Astrocyte (in vitro differentiated cells and primary cell): ENCODE measurements at places on chromosomes 3 and 15. TPM values are rescaled to one million over a fixed set of nuclear protein-coding genes. Genes with fewer than 3 reads are reported as not detected.

GRCh38 chr15:56469483-56469882, 4.5 kb upstream of the MNS1 start:
- DNase-seq = no peak

The MYL3 gene
- 0.43 and 0.89 TPM in 2 replicates for total RNA-seq

DNA sequence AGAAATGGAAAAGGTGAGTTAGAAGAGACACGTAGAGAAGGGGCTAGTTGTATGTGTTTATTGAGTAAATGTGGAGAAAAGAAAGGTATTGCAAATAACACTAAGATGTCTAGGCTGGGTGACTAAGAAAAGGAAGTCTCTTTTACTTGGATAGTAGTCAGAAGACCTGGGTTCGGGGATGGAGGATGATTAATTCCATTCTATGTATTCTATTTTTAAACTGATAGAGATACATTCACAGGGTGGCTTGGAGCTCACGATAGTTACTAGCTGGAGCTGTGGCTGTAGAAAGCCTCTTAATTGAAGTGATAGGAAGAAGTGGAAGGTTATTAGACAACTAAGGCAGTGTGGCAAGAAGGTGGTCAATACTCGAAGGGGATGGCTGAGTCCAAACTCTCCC, 65.9 kb upstream of the TNIK start:
- peak; percentile 59 for DNase-seq

- no peak for DNase-seq
Observed at GRCh38 chr15:71899674-71900073, 89.3 kb downstream of the NR2E3 start.

- peak; percentile 5 for DNase-seq
Observed at GRCh38 chr15:36294359-36294758, 285.1 kb upstream of the CDIN1 start.

The PTPRG gene
- 37.8 and 39.6 TPM in 2 replicates for total RNA-seq

DNA sequence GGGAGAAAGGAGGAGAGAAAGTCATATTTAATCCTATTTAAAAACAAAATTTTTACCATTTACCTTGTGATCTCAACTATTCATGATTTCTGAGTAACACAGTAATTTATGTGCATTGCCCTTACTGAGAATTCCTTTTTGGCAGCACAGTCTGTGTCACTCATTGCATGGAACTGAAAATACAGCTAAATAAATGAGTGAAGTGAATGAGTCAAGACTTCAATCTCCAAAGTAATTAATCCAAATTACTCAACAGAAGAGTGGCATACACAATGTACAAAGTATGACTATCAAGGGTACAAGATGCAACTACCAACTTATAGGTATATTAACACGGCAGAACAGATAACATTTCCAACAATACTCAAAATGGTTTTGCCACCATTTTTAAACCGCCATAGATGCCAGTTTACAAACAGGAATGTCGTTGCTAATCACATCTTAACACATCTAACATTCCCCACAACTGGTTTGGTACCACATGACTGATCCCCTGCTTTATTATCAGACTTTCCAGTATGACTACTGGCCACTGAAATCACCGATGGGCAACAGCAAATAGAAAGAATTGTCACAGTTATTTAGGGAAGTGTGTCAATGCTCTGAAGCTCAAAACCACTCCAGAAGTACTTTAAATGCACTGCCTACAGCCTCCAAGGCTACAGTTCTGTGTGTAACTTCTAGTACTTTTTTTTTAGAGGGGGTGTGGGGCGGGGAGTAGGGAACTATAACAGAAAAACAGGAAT, 410.4 kb downstream of the SHQ1 start:
- DNase-seq = no peak

DNA sequence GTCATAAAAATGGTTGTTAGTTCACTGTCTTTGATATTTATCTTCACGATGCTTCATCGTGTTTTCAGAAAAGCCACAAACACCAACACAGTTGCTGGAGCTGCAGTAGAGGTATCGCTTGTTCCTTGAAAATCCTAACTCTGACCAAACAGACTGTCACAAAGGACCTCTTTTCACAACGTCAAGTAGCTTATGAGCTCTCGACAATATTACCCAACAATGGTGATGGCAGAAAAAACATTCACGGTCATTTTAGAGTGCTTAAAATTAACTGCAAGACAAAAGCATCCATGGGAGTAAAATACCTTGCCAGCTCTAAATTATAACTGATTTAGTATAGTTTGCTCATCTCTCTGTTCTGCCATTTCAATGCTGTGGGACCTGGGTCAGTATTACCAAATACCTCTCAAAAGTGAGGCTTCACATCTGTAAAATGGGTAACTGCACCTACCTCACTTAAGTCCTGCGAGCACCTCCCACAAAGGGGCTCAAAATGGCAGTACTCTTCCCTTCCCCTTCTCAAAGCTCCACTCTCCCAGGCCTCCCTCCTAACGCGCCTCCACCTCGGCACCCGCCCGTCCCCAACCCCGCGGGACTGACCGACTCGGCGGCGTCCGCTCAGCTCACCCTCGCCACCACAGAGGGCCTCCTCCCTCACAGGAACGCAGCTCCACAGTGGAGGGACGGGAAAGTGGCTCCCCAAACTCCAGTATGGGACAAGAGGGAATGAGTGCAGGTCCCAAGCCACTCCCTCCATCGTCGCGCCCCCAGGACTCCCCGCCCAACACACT, 546 bp downstream of the TRIM59 start:
- peak; percentile 27 for DNase-seq

The CFAP100 gene
- total RNA-seq = not detected in 2 replicates

- no peak for DNase-seq
Observed at GRCh38 chr3:33130144-33130543, 16.3 kb downstream of the CRTAP start.

The DUOX1 gene
- 0.07 and 0.26 TPM in 2 replicates for total RNA-seq

The CSPG5 gene
- total RNA-seq = 1.2 and 2.2 TPM in 2 replicates

DNA sequence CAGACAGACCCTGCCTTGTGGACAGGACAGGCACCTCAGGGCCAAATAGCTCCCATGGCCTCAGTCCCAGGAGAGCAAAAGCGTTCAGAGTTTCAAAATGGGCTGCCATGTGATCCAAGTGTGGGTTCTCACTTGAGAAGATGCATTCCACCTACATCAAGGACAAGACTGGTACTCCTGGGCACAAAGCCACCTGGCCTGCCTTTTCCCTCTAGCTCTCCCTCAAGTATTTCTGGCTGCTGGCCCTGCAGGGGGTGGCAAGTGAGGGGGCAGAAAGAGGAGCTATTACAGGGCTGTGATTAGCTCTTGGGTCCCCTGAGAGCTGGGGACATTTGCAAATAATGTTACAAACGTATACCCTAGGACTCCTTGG, 6.5 kb upstream of the COL7A1 start:
- no peak for DNase-seq

- no peak for DNase-seq
Observed at GRCh38 chr15:95609096-95609495, 721.4 kb upstream of the NR2F2 start.

The NDN gene
- 59.5 and 61.6 TPM in 2 replicates for total RNA-seq

DNA sequence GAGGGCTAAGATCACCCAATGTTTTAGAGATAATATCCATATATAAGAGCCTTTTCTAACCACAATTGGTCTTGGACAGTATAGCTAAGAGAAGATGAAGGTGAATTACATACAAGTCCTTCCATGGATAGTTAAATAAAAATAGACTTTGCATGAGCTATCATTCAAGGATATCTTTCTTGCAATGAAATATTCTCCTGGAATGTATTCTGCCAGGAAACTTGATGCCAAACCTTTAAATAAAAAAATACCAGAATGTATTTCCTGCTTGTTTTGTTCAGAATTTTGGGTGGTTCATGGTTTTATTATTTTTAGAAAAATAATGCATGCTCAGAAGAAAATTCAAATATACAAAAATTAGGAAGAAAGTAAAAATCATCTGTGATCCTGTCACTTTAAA, 88.8 kb upstream of the PPIB start:
- DNase-seq = no peak

The SPINK8 gene
- not detected in 2 replicates for total RNA-seq

DNA sequence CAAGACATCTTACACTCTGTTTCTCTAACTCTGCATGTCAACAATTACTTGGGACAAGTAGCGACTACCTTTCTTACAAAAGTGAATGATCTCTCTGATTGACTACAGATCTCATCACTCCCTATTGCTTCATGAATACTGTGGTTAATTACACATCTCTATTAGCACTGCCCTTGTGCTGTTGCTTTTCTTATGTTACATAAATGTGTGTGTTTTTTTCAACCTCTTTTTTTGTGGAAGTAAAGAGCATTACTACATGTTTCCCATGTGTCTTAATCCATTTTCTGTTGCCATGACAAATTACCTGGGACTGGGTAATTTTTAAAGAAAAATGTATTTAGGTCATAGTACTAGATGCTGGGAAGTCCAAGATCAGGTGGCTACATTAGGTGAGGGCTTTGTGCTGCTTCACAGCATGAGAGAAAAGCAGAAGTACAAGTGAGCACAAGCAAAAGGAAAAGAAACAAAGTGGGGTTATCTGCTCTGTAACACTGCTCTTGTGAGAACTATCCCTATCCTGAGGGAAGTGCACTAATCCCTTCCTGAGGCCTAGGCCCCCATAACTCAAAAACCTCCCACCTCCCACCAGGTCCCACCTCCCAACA, 298.2 kb upstream of the SATB1 start:
- no peak for DNase-seq

- no peak for DNase-seq
Observed at GRCh38 chr3:122992676-122993075, 34.9 kb downstream of the SEMA5B start.
